Stimulated activated CD8-positive, alpha-beta memory T cell treated with anti-CD3 and anti-CD28 coated beads, Interleukin-4, amount 100 ng/mL, for 1 hour (primary cell): ENCODE measurements at places on chromosomes 16 and 17.

GRCh38 chr17:32208436-32208835 is 57.2 kb upstream of the RHBDL3 start:
- DNase-seq, result no peak

DNA sequence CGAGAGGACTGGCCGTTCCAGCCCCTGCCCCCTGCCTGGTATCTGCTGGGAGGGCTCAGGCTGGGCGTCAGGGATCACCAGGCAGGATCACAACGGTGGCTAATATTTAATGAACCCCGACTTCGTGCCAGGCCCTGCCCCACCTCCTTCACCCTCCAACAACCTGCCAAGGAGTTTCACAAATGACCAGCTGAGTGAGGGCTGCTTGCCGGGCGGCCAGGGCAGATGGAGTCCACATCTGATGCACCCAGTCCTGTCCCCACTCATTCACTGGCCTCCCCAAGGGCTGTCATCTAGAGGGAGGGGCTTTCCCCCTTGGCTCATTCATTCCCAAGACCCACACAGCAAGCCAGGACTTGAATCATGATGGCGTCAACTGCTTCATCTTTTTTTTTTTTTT is 17.5 kb downstream of the UBALD1 start:
- no peak for DNase-seq

DNA sequence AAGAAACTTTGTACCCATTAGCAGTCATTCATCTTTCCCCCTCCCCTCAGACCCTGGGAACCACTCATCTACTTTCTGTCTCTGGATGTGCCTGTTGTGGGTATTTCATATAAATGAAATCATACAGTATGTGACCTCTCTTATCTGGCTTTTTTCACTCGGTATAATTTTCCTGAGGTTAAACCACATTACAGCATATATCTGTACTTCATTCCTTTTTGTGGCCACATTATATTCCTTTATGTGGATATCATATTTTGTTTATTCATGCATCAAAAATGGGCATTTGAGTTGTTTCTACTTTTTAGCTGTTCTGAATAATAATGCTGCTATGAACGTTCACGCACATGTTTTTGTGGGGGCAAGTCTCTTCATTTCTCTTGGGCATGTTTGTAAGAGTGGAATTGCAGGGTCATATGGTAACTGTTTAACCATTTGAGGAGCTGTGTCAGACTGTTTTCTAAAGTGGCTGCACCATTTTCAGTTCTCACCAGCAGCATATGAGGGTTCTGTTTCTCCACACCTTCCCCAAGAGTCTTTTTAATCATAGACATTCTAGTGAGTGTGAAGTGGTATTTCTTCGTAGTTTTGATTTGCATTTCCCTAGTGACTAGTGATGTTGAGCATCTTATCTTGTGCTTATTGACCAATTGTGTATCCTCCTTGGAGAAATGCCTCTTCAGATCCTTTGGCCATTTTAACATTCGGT is 3.8 kb downstream of the SNX29 start:
- DNase-seq, result no peak

DNA sequence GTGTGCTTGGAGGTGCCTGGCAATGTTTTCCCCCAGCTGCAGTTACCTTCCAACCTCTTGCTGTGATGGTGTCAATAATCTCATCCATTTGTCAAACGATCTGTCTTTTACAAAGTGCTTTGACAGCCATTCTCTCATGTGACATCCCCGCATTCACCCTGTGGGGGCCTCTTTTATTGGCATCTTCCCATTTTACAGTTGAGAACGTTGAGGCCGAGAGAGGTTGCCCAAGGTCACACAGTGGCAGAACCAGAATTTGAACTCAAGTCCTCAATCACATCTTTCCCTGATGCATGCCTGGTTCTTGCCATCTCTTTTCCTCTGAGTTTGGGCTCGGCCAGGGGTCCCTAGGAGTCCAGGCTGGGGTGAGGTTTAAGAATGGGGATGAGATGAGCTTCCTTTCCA is 1.5 kb downstream of the TAOK2 start:
- DNase-seq, result no peak

DNA sequence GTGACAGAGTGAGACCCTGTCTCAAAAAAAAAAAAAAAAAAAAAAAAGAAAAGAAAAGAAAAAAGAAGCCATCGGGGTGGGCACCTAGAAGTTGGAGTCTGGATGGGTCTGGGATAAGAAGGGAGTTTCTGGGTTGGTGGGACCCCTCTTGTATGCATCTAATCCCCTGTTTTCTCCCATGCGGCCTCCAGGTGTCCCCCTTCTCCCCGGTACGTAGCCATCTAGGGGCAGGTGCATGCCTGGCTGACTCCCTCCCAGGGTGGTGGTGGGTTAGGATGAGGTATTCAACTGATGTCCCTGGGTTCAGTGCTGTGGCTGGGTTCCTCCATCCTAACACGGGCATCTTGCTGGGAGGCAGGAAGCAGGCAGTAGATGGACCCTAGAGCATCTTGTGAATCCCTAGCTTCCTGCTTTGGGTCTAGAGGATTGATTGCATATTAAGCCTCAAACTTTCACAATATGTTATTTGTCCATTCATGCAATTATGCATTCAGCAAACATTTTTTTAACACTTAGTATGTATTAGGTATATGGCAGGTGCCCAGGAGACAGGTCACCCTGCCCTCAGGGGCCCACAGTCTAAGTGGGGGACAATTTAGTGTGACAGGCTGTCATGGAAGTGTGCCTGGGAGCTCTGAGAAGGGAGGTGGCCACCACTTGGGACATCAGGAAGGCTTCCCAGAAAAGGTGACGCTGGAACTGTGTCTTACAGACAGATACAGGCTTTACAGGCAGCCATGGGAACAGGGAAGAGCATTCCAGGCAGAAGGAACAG is 13.1 kb downstream of the FMNL1 start:
- no peak for DNase-seq

GRCh38 chr16:66357523-66357928 is 9.0 kb upstream of the CDH5 start:
- DNase-seq, result no peak

DNA sequence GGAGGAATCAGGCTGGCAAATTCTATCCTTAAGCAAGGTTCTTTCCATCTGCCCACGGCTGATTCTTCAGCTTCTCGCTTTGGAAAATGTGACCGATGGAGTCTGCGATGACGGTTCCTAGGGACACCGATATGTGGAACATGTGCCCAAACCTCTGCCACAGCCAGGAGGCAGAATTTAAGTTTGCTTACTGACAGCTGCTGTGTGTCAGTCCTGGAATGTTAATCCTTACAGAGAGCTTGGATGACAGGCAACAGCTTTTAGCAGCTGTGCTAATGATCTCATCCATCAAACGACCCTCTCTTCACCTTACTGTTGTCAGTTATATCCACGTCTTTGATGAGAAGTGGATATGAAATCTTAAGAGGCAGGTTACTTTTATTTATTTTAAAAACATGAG is 11.4 kb upstream of the MYH13 start:
- no peak for DNase-seq

DNA sequence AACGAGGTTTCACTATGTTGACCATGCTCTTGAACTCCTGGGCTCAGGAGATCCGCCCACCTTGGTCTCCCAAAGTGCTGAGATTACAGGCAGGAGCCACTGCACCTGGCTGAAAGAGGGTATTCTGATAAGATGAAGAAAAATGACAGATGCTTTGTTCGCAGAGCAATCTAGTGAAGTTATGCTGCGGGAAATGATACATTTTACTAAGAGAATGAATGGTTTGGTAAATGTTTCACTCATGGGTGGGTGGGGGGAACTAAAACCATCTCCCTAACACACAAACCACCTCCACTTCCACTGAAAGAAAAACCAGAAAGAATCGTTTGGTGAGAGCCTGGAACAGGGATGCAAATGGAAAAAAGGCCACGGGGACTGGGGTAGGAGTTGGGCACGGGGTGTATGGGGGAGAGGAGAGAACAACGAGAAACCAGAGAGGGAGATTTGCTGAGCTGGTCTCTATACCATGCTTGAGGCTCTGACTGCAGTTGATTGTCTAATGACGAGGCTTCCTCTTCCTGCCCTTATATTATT is 19.0 kb upstream of the XYLT2 start:
- DNase-seq, result no peak

GRCh38 chr16:47946092-47946491 is 209.7 kb downstream of the ABCC12 start:
- no peak for DNase-seq

DNA sequence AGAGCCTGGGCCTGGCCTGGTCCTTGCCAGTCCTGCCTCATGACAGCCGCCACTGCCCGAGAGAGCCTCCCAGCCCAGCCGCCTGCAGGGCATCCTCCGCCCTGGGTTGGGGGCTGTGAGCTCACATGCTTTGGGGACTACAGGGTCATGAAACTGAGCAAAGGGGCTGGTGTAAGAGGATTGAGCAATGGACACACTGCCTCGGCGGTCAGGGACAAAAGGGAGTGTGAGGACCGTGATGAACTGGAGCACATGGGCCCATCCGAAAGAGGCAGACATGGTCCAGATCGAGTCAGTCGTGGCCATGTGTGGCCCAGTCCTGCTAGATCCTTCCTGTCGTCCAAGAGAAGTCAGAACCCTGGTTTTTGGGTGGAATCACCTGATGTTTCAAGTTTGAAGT is 52.3 kb downstream of the GSG1L start:
- no peak for DNase-seq

- DNase-seq, result no peak
These were observed 21.4 kb downstream of the EMP2 start for GRCh38 chr16:10558746-10559641.

DNA sequence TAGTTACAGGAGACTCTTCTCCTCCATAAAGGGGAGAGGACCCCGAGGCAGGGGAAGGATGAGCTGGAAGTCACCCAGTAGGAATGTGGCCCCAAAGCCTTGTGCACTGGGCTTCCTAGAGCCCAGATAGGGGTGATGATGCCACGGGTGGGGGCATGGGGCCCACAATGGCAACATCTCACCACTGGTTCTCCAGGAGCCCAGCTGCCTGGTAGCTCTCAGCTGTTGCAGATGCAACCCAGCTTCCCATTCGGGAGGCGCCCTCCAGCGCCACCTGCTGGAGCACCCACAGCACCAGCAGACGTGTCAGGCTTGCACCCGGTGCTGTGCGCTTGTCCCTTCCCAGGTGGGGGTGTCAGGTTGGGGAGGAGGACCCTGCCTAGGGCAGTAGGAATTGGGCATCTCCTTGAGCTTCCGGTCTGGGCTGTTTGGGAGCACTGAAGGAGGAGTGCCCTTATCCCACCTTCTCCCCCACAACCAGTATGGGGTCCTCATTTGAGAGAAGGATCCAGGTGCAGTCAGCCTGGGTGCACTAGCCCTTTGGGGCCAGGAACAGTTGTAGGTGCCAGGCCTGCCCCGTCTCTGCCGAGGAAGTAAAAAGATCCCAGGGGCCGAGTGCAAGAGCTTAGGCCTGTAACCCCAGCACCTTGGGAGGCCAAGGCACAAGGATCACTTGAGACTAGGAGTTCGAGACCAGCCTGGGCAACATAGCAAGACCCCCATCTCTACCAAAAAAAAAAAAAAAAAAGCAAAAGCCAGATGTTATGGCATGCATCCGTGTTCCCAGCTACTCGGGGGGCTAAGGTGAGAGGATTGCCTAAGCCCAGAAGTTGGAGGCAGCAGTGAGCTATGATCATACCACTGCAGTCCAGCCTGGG is 14.4 kb downstream of the CDIPT start:
- DNase-seq, result peak; percentile 58

- DNase-seq, result no peak
These were observed 8.8 kb upstream of the DNASE1 start for GRCh38 chr16:3645504-3646347.

- DNase-seq, result no peak
These were observed 24.3 kb upstream of the LASP1NB start for GRCh38 chr17:38900978-38901656.

DNA sequence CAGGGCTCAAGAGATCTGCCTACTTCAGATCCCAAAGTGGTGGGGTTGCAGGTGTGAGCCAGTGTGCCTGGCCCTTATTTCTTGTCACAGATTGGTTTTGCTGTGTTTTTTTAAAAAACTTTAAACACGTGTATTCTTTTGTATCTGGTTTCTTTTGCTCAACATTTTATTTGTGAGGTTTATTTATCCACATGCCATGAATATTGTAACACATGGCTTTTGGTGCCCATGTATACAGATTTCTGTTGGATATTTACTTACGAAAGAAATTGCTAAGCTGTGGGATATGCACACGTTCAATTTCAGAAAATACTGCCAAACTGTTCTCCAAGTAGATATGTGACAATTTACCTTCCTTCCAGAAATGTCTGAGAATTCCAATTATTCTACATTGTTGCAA is 18.7 kb upstream of the IL34 start:
- DNase-seq, result no peak

- DNase-seq, result no peak
These were observed 36.2 kb downstream of the PPL start for GRCh38 chr16:4900750-4901149.

GRCh38 chr17:41680426-41681040 is 8.2 kb upstream of the EIF1 start:
- no peak for DNase-seq

DNA sequence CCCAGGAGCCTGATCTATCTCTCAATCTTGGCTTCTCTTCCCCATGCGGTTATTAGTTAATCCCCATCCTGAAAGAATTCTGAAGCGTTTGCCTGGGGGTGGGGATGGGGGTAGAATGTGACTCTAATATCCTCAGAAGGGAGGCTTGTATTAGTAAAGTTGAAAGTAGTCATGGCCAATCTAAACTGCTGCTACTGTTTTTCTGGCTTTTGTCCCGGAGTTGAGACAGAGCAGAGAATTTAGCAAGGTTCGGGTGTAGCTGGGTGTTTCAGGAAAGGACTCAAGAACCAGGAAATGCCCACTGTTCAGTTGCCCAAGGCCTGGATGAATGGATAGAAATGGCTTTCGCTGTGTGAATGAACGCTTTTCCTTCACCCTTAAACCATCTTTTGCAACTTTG is 17.6 kb upstream of the ITGAM start:
- no peak for DNase-seq

DNA sequence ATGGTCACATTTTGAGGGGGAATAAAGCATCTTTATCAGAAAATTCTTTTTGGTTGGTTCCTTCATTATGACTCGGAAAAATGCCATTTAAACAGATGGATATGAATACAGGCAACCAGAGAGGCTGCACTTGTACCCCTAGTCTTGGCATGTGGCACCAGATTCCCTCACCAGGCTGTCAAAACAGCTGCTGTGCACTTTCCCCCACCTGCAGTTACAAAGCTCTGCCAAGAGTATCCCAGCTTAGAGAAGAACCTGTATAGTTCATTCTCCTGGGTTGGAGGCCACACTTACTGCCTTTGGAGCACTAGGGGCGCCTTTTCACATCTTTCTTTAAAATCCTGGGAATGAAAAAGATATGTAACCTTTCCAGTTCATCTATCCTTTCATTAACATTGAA is 190.3 kb downstream of the KIF2B start:
- DNase-seq, result no peak

DNA sequence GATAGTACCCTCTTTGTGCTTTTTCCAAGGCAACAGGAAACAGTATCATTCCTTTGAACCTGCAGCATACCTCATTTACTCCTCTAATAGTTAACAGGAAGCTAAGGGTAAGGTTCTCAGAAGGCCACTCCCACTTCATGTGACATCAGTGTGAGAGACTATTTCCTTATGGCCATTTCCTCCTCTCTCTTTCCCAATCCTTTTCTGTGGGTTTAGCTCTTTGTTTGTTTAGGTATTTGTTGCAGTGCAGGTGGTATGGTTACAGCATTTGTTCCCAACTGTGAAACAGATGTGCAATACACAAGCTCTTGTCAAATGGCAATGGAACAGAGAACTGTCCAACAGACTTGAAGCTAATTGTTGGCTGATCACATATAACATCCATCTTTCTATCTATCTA is 14.7 kb downstream of the TMC5 start:
- no peak for DNase-seq
